T-helper 1 cell (primary cell): ENCODE measurements at places on chromosomes 1 and 21.
A peak's percentile ranks its signal among the peaks of the same experiment; 100 is the strongest.

DNA sequence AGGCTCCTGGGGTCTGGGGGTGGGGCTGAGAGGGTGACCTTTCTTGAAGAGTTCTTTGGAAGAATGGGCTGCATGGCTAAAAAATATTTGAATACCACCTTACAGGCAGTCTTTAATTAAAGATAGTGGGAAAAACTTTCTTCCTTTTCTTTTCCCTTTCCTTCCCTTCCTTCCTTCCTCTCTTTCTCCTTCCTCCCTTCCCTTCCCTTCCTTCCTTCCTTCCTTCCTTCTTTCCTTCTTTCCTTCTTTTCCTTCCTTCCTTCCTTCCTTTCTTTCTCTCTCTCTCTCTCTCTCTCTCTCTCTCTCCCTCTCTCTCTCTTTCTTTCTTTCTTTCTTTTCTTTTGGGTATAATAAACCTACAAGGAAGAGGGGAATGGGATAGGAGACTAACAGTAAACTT lies 77.8 kb upstream of the EDN2 start:
- DNase-seq = no peak

GRCh38 chr1:178603926-178604325 lies 91.0 kb downstream of the TEX35 start:
- DNase-seq = no peak

DNA sequence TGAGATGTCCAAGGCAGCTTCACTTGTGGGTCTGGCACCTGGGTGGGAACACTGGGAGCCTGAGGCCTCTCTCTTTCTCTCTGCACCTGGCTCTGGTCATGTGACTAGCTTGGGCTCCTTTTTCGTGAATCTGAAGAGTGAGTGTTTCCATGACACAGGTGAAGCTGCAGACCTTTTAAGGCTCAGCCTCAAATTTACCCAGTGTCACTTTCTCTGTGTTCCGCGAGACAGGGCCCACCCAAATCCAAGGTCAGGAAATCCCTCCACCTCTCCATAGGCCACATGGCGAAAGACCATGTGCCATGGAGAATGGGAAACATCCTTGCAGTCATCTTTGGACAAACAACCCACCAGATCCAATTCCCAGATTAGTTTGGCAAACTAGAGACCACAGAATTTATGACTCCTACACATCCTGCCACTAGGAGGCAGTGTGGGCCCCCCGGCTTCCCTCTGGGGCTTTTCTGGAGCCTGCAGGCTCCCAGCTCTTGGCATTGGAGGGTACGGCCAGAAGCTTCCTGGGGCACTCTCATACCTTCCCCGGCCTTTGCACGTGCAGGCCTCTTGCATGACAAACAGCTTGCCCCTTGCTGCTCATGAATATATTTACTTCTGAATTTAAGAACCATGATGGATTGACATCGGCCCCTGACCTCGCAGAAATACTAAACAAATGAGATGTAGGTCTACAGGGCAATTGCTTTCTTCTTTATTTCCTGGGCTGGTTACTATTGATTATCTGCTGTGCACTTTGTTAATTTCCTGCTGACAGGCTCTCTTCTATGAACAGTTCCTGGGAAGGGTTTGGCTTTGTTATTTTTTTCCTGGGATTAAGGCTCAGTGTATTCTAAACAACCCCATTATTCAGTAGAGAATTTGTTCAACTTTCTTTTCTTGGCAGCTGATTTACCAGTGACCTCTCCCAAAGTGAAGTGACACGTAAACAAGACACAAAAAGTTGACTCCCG lies 180.7 kb downstream of the KAZN start:
- DNase-seq = no peak

GRCh38 chr21:44005593-44005992 lies 6.5 kb upstream of the TRAPPC10 start:
- DNase-seq = no peak

GRCh38 chr1:90007979-90008404 lies 13.1 kb downstream of the ZNF326 start:
- no peak for DNase-seq

DNA sequence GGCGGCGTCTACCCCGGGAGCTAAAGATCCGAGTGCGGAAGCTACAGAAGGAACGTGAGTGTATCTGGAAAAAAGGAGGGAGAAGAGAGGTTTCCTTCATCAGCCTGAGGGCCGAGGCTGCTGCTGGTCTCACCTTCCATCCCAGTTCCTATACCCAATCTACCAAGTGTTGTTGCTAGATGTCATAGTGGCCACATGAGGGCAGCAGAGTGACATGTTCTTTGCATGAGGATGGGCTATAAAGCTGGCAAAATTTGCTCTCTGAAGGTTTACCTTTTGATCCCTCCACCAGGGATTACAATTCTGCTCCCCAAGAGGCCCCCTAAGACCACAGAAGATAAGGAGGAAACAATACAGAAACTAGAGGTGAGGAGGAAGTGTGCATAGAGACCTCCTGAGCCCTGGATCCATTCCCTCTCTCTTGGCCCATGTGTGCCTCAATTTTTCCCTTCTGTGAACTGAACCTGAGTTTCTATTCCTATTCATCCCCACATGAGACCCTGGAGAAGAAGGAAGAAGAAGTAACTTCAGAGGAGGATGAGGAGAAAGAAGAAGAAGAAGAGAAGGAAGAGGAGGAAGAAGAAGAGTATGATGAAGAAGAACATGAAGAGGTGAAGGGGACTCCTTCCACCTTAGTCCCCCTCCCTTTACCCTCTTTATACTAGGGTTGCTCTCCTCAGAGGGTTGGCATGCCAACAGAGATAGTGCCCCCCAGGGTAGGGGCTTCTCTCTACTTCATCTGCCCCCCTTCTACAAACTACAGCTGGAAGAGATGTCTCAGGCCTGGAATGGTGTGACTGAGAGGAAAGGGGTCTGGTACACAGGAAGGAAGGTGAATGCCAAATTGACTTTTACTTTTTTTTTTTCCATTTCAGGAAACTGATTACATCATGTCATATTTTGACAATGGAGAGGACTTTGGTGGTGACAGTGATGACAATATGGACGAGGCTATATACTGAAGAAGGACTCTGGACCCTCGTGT lies 13.3 kb downstream of the POLR3GL start:
- peak; percentile 87 for DNase-seq
